ENCODE measurements at places on chromosomes 5 and 9.

DNA sequence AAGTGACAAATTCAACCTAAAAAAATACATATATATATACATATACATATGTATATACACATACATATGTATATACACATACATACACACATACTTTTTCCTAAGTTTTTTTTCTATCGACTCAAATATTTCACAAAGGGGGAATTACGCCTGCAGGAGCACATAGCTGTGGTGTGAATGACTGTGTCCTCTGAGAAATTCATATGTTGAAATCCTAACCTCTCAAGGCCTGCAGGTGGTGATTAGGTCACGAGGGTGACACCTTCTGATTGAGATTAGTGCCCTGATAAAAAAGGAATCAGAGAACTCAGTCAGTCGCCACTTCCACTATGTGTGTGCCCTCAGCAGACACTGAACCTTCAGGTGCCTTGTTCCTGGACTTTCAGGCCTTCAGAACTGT is 248.7 kb downstream of the SEMA5A start:
- ATAC-seq: no peak

DNA sequence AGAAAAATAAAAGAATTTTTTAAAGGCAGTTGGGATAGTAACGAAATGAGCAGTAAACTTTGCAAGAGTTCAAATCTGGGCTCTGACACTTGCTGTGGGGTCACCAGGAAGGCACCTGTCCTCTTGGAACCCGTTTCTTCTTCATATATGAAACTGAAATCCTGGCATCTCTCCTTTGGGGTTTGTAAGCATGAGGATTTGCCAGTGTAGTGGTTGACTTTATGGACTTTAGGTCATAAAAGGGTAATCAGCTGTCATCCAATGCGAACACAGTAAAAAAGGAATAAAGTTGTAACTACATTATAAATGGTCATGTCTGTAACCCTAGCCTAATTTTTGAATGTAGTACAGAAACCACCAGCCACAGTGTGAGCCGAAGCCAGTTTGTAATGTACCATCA is 1.3 kb downstream of the RAB14 start:
- no peak for ATAC-seq

- peak; percentile 80 for ATAC-seq
Observed at GRCh38 chr9:109182940-109183798, 16.1 kb upstream of the FRRS1L start.

- peak; percentile 58 for ATAC-seq
Observed at GRCh38 chr5:171295299-171295698, 13.7 kb upstream of the TLX3 start.

GRCh38 chr5:73582285-73583145 is 17.0 kb downstream of the UTP15 start:
- ATAC-seq: no peak

GRCh38 chr9:123753016-123753415 is 176.9 kb downstream of the DENND1A start:
- no peak for ATAC-seq

DNA sequence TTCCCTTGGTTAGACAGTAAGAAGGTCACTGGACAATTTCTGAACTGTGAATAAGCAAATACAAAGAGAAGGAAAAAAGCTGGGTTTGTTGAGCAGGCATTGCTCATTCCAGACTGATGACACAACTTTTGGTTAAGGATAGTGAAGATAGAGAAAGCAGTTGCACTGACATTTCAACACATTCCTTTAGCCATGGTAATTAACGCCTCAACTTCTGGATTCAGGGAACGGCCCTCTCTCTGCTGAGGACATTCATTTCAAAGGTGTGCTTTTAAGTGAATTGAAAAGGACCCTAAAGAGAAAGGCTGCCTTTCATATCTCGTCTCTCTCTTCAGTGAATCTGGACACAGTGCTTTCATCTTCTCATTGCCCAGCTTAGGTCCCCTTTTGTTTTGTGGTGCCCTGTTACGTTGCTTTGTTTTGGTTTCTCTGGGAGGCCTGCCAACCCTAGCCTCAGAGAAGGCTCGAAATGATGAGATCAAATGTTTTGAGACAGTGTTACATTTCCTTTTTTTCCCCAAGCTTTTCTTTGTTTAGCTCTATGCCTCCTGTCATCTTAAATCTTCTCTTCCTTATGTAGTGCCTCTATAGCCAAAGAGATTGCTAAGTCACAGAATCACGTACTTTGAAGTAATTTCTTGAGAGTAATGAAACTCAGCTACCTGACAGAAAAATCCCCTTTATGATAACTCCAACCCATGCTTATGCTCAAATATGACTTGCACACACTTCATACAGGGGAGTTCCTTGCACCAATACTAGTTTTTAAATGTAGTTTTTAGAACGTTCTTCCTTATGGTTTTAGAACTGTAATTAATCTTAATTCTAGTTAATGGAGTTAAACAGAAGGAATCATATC is 94.4 kb upstream of the IFNE start:
- peak; percentile 24 for ATAC-seq

GRCh38 chr5:169871826-169872490 is 108.3 kb downstream of the INSYN2B start:
- ATAC-seq: no peak

GRCh38 chr5:73528248-73528647 is 30.0 kb downstream of the BTF3 start:
- no peak for ATAC-seq

DNA sequence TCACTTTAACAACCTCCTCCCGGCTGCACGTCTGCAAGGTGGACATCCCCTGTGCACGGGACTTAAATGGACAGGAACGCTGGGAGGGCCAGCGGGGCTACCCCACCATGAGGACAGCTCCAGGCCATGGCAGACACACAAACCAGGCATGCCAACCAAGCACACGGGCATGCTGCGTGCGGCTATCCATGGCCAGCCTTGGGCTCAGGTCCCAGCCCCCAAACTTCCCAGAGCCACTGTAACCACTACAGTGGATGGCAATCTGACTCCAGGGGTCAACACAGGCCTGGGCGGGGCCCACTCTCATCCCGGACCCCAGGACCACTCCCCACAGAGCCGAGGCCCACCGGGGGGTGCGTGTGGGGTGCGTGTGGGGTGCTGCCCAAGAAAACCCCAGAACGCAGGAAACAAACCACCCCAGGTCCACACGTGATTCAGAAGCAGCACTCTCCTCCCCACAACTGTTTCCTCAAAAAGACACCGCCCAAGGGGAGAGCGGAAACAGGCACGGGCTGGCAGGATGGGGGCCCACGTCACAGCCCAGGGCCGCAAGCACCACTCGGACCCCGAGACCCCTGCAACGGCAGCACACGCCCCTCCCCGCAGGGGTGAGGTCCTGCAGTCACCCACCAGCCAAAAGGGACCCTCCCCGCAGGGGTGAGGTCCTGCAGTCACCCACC is 7.4 kb downstream of the SLC12A7 start:
- ATAC-seq: no peak

DNA sequence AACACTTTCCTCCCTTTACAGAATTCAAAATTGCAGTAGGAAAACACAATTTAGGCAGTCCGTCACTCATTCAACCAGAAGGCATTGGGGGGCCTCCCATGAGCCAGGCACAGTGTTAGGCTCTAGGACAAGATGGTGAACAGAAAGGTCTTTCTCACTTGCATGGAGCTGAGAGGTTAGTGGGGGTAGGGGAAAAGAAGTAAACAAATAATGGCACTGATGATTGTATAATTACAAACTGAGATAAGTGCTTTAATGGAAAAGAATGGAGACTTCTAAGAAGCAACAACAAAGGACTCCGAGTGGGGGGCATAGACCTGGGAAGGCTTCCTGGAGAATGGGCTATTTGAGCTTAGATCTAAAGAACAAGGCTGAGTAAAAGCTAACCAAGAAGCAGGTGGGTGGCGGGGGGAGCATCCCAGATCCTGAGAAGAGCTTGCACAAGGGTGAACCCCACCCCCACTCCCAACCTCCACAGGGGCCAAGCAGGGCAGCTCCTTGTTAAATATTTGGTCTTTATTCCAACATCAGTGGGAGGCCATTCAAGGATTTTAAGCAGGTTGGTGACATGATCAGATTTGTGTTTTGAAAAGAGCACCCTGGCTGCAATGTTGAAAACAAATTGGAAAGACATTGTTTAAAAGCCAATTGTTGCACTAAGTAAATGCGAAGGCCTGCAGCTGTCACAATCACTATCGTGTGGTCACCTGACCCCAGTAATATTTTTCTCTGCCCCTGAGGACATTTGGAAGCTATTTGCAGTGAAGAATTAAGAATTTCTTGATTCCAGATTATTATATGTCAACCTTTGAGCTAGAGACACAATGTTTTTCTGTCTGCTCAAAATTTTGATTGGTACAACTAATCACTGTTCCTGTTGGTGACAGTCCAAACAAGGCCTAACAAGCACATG is 73.9 kb upstream of the EFNA5 start:
- ATAC-seq: no peak

- no peak for ATAC-seq
Observed at GRCh38 chr9:76901801-76902200, 4.1 kb downstream of the PRUNE2 start.

- ATAC-seq: no peak
Observed at GRCh38 chr9:127025042-127025441, 97.4 kb downstream of the ANGPTL2 start.

- no peak for ATAC-seq
Observed at GRCh38 chr5:90803876-90804275, 245.3 kb downstream of the ADGRV1 start.

GRCh38 chr5:124979251-124979650 is 232.8 kb upstream of the ZNF608 start:
- no peak for ATAC-seq

DNA sequence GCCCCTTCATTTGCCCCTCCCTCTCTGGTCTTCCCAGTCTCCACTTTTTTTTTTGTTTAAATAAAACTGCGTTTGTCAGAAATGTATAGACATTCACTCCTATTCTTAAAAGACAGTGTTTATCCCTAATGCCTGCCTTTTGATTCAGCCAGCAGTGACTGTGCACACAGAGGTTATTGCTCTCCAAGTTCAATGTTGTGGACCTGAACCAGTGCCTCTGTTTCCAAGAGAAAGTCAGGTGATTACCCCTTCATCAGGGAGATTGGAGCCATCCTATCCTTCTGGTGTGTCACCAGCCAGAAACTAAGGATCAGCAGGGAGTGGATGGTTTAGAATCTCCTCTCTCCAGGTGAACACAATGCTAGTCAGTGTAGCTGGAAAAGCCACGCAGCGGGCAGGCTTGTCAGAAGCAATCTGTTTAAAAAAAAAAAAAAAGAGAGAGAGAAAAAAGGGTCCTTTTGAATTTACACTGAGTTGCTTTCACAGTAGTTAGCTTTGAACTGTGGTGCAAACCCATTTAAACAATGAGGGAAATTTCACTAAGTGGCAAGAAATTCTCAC is 167.5 kb upstream of the DMRT1 start:
- ATAC-seq: no peak

- no peak for ATAC-seq
Observed at GRCh38 chr5:168848569-168848968, 269.4 kb upstream of the PANK3 start.

DNA sequence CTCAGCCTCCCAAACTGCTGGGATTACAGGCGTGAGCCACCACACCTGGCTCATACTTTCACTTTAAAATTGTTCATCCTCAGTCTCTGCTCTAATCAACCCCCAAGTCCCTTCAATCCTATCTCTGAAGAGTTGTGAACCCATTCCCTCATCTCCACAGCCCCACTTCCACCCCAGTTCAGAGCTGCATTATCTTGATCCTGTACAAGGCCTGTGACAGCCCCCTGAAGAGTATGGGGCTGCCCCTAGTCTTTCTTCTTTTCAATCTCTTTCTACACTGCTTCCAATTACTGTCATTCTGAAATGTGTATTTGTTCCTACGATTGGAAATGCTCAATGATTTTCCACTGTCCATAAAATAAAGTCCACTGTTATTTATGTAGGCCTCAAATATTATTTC is 588.3 kb downstream of the RAB3C start:
- no peak for ATAC-seq

GRCh38 chr5:573976-574375 is 38.2 kb upstream of the CEP72 start:
- ATAC-seq: no peak

DNA sequence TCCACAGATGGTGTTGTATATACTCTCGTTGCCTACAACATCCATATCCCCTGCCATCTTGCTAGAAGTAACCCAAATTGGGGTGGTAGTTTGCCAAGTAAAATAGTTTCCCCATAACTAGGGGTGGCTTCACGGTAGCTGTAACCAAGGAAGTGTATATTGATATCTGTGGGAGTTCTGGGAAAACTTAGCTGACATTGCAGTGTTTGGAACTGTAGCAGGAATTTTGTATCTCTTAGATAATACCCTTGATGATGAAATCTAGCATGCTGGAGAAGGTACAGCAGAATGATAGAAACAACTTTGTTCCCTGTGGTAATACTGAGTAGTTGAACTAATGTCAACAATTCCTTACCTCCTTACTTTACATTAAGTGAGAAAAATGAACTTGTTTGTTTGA is 29.8 kb downstream of the FBXL7 start:
- ATAC-seq: no peak

DNA sequence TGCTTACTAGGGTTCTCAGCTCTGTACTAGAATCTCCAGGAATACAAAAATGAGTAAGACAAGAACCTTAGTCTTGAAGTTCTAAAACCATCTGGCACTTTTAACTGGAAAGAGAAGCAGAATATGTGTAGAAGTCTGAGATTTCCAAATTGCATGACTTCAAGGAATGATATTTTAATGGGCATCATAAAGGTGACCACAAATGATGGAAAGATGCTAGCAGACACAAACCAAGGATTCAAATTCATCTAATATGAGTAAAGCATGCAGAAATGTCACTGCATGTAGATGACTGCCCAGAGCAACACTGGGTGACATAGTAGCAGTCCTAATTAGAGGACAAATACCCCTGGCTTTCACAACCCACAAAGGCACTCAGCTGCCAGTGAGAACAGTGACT is 117.2 kb downstream of the RPS23 start:
- ATAC-seq: no peak

GRCh38 chr9:129610473-129611306 is 10.2 kb downstream of the C9orf50 start:
- peak; percentile 79 for ATAC-seq

GRCh38 chr9:93827545-93828330 is 127.4 kb downstream of the BARX1 start:
- ATAC-seq: peak; percentile 98

DNA sequence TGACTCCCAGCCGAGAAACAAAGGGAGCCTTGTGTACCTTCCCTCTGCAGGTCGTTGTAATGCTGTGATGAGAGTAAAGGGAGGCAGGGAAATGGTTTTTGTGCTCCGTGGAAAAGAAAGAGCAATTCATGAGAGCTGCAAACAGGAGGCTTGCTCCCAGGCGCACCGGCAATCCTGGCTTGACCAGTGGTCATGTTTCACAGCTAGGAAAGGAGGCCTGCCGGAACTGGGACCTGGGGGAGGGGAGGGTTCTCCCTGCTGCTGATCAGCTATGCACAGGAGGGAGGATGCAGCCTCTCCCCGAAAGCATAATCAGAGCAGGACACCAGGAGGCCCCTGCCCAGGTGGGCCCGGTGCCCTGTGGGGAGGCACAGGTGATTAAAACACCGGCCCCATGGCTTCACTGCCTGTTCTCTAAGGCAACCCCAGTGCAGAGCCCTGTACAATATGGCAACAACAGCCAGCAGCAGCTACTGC is 131.3 kb downstream of the ZDHHC21 start:
- ATAC-seq: no peak
